Neural crest cell (in vitro differentiated cells): ENCODE measurements at places on chromosomes 4 and X. TPM values are rescaled to one million over a fixed set of nuclear protein-coding genes. Genes with fewer than 3 reads are reported as not detected.

TACC3 gene
- total RNA-seq: 159 and 165 TPM in 2 replicates

DNA sequence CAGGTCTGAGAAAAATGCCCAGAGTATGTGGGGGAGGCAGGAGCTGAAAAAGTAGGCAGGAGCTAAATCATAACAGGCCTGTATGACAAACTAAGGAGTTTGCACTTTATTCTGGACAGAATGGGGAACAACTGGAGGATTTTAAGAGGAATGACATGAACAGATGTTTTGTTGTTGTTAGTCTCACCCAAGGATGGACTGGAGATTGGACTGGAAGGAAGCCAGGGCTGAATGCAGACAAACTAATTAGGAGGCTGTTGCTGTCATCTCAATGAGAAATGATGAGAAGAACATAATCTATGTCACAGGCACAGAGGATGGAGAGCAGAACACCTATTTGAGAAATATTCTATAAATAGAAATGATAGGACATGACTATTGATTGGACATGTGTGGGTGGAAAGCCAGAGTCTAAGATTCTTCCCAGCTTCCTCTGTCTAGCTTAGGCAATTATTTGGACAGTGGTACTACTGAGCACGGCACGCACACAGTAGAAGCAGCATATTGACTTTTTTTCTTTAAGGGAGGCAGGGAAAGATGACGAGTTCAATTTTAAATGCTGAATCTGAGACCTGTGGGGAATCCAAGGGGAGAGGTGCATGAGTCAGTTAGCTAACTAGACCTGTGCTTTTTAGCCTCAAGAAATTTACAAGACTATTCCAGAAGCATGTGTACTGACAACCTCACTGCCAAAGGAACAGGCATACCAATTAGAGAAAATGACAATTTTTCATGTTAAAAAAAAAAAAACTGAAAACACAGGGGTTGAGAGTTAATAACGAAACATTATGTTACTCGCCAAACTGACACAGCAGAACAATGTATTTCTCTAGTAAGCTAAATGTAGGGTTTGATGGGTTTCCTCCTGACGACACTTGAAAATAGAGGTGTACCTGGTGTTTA is 963 bp upstream of the USO1 start:
- H3K27me3 ChIP-seq: no peaks in the 10 kb centered on the region
- no peak for DNase-seq
- peaks cover 47% of the 10 kb centered on the region for H3K4me1 ChIP-seq
- H3K36me3 ChIP-seq: peaks cover 3% of the 10 kb centered on the region
- peak overlapping the region; percentile 99 for H3K4me3 ChIP-seq
- H3K27ac ChIP-seq: peak overlapping the region; percentile 99

GRCh38 chr4:1567808-1568581 is 116.1 kb downstream of the FAM53A start:
- no peak for DNase-seq
- H3K36me3 ChIP-seq: no peaks in the 10 kb centered on the region
- peaks cover 2% of the 10 kb centered on the region for H3K27me3 ChIP-seq
- H3K27ac ChIP-seq: no peak overlapping the region

- peaks cover 5% of the 10 kb centered on the region for H3K27me3 ChIP-seq
- H3K36me3 ChIP-seq: peaks cover 24% of the 10 kb centered on the region
- peak overlapping the region; percentile 100 for H3K4me3 ChIP-seq
- peak; percentile 66 for DNase-seq
These were observed 964 bp upstream of the HMGB2 start for GRCh38 chr4:173334891-173335752.

- no peak for DNase-seq
- H3K4me1 ChIP-seq: peaks cover 7% of the 10 kb centered on the region
- peaks cover 16% of the 10 kb centered on the region for H3K36me3 ChIP-seq
These were observed 13.4 kb downstream of the NSDHL start for GRCh38 chrX:152844256-152844655.

ABCG2 gene
- total RNA-seq: 5.1 and 5.3 TPM in 2 replicates

DNA sequence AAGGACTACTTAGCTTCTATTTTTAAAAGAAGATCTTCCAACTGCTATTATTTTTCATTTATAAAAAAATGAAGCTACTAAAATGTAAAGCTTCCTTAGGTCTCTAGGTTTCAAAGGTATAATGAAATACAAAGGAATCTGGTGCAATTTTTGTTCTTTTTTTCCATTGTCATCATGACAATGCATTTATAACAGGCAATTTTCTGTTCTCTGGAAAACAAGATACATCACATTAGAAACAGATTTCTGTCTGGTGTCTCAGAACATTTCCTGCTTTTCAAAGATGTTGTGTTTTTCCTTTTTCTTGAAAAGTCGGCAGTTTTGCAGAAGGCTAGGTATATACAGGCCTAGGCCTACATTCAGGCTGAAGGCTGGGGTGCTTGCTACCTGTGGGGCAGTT is 63.6 kb upstream of the ATP8A1 start:
- H3K27ac ChIP-seq: no peak overlapping the region
- H3K4me1 ChIP-seq: peaks cover 5% of the 10 kb centered on the region
- no peaks in the 10 kb centered on the region for H3K36me3 ChIP-seq
- H3K4me3 ChIP-seq: no peak overlapping the region
- DNase-seq: no peak

GRCh38 chrX:137031517-137032340 is 2.1 kb downstream of the GPR101 start:
- peaks cover 28% of the 10 kb centered on the region for H3K27me3 ChIP-seq
- H3K36me3 ChIP-seq: no peaks in the 10 kb centered on the region
- peak; percentile 24 for DNase-seq
- H3K27ac ChIP-seq: no peak overlapping the region
- H3K4me3 ChIP-seq: no peak overlapping the region
- H3K4me1 ChIP-seq: peaks cover 5% of the 10 kb centered on the region

DNA sequence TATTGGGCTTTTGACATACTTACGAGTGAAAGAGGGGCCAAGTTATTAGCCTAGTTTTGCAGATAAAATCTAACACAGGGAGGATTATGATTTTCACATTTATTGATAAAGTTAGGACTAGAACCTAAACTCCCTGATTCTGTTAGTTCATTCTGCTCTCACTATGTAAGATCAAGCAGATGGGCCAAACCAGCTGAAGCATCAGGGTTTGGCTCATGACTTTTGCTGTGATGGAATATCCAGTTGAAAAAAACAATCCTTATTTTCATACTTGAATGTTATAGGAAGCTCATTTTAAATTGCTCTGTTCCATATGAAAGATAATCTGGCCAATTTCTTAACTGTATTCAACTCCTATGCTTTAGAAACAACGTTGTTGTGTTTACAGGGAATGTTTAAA is 21.2 kb downstream of the SPRY1 start:
- no peak for DNase-seq
- no peak overlapping the region for H3K4me3 ChIP-seq
- H3K4me1 ChIP-seq: peaks cover 60% of the 10 kb centered on the region
- H3K27ac ChIP-seq: peak overlapping the region; percentile 21
- peaks cover 3% of the 10 kb centered on the region for H3K36me3 ChIP-seq

GRCh38 chrX:55240788-55241340 is 20.7 kb downstream of the PAGE5 start:
- H3K4me1 ChIP-seq: no peaks in the 10 kb centered on the region
- H3K36me3 ChIP-seq: peaks cover under 1% of the 10 kb centered on the region
- H3K4me3 ChIP-seq: no peak overlapping the region
- DNase-seq: no peak
- H3K27ac ChIP-seq: no peak overlapping the region
- no peaks in the 10 kb centered on the region for H3K27me3 ChIP-seq

DNA sequence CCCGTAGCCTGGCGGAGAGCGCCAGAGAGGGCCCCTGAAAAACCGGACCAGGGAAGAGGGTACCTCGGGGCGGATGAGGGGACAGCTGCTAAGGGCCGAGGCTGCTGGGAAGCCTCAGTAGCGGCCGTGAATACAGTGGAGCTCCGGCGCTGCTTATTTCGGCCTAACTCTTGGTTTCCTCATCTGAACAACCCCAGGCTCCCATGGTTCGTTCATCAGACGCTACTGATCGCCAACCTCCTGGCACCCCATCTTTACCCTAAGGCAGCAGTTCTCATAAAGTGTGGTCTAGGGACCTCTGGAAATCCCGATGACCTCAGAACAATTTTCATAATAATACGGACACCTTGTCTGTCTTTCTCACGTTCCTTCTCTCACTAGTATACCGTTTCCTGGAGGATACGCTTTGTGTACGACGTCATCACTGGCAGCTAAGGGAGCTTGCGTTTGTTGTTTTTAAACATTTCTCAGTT is 645 bp upstream of the RAB28 start:
- H3K4me1 ChIP-seq: peaks cover 35% of the 10 kb centered on the region
- peak overlapping the region; percentile 96 for H3K4me3 ChIP-seq
- peak overlapping the region; percentile 96 for H3K27ac ChIP-seq
- no peaks in the 10 kb centered on the region for H3K36me3 ChIP-seq

RAB39B gene
- total RNA-seq: 6.5 and 7.3 TPM in 2 replicates

NMU gene
- 10.3 and 12.8 TPM in 2 replicates for total RNA-seq

DNA sequence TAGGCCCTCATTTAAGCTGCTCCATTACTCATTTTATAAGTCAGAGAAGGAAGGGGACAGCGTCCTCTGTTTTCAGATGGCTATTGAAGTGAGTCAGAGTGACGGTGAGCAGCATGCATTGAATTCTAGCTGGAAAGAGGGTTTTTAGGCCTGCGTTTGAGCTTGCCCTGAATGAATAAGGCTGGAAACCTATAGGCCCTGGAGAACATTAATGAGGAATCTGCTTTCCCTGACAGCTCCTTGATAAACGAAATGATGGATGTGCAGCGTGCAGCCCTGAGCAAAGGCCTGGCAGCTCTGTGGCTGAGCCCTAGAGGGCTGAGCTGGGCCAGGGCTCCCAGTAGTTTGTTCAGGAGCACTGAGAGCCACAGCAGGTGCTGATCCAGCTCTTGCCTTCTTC is 33.4 kb downstream of the TBL1X start:
- H3K4me1 ChIP-seq: peaks cover 12% of the 10 kb centered on the region
- H3K27me3 ChIP-seq: no peaks in the 10 kb centered on the region
- H3K4me3 ChIP-seq: no peak overlapping the region
- peaks cover 20% of the 10 kb centered on the region for H3K36me3 ChIP-seq

MYOZ2 gene
- total RNA-seq: not detected in 2 replicates

UNC5C gene
- total RNA-seq: 6.5 and 7.8 TPM in 2 replicates

DNA sequence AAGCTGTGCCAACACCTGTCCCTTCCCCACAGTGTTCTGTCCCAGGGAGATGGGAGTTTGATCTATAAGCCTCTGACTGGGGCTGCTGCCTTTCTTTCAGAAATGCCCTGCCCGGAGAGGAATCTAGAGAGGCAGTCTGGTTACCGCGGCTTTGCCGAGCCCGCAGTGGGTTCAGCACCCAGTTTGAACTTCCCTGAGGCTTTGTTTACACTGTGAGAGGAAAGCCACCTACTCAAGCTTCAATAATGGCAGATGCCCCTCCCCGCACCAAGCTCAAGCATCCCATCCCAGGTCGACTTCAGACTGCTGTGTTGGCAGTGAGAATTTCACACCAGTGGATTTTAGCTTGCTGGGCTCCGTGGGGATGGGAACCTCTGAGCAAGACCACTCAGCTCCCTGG is 33.3 kb upstream of the ARSJ start:
- H3K4me1 ChIP-seq: no peaks in the 10 kb centered on the region
- H3K4me3 ChIP-seq: no peak overlapping the region
- H3K27ac ChIP-seq: no peak overlapping the region
- DNase-seq: no peak
- no peaks in the 10 kb centered on the region for H3K27me3 ChIP-seq
- H3K36me3 ChIP-seq: peaks cover 5% of the 10 kb centered on the region

AKAP14 gene
- not detected in 2 replicates for total RNA-seq

DNA sequence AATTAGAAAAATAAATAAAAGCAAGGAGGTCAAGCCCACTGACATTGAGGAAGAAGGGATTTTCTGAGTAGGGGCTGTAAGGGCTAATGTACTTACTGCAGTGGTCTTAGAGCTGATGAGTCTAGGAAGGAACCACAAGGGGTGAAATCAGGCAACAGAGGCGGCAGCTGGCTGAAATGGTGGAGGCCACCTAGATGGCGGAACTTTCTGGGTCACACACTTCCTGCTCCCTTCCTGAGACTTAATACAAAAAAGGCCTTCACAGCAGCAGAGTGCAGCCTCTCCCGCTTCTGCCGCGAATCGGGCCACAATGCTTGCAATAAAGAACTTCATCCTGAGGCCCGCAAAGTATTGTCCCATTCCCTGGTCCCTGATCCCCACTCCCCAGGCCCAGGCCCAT is 15.4 kb downstream of the SNX12 start:
- H3K4me1 ChIP-seq: no peaks in the 10 kb centered on the region
- H3K4me3 ChIP-seq: peak overlapping the region; percentile 41
- peaks cover 6% of the 10 kb centered on the region for H3K36me3 ChIP-seq
- DNase-seq: no peak
- H3K27ac ChIP-seq: no peak overlapping the region

- no peaks in the 10 kb centered on the region for H3K36me3 ChIP-seq
- H3K4me1 ChIP-seq: no peaks in the 10 kb centered on the region
- H3K4me3 ChIP-seq: no peak within 1 kb of the TSS
- DNase-seq: no peak
These were observed at the start of gene SLC4A4 for GRCh38 chr4:71338846-71339593. Gene SLC4A4, plus strand, starts transcription at chr4:71339020.

DNA sequence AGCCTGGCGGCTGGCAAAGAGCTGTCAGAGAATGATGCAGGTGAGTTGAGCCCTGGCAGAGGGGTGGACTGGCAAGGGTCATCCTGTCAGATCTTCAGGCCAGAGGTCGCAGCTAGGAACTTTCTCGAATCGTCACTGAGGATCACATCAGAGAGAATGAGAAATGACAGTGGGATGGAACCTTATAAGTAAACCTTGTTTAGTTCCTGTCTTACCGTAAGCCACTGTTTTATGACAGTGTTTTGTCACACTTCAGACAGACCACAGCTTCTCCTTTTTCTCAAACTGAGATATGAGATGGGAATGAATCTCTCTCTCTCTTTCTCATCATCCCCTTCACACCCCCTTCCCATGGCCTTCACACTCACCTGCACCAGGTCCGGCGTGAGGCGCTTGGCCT is 9.3 kb downstream of the DIPK2B start:
- H3K4me3 ChIP-seq: no peak overlapping the region
- no peaks in the 10 kb centered on the region for H3K27me3 ChIP-seq
- DNase-seq: no peak
- H3K27ac ChIP-seq: no peak overlapping the region
- peaks cover 15% of the 10 kb centered on the region for H3K4me1 ChIP-seq

- H3K4me1 ChIP-seq: peaks cover 12% of the 10 kb centered on the region
- H3K27me3 ChIP-seq: no peaks in the 10 kb centered on the region
- peaks cover 10% of the 10 kb centered on the region for H3K36me3 ChIP-seq
- H3K27ac ChIP-seq: no peak overlapping the region
- no peak overlapping the region for H3K4me3 ChIP-seq
- no peak for DNase-seq
These were observed 156.9 kb upstream of the NAP1L5 start for GRCh38 chr4:88854481-88854880.

- H3K27ac ChIP-seq: no peak overlapping the region
- H3K4me1 ChIP-seq: no peaks in the 10 kb centered on the region
- H3K4me3 ChIP-seq: no peak overlapping the region
- peaks cover 9% of the 10 kb centered on the region for H3K36me3 ChIP-seq
- DNase-seq: no peak
These were observed 18.5 kb downstream of the HCCS start for GRCh38 chrX:11129534-11130105.

GRCh38 chrX:108081110-108081509 is 10.2 kb downstream of the PSMD10 start:
- H3K4me1 ChIP-seq: no peaks in the 10 kb centered on the region
- no peak for DNase-seq
- no peak overlapping the region for H3K27ac ChIP-seq
- H3K4me3 ChIP-seq: no peak overlapping the region
- H3K27me3 ChIP-seq: peaks cover 4% of the 10 kb centered on the region

CACNA1F gene
- 0.05 TPM in 1 of 2 replicates, not detected in the other for total RNA-seq

TRAPPC2 gene
- total RNA-seq: 23.0 and 25.5 TPM in 2 replicates

- no peak for DNase-seq
- no peak overlapping the region for H3K27ac ChIP-seq
- H3K27me3 ChIP-seq: no peaks in the 10 kb centered on the region
- peaks cover 9% of the 10 kb centered on the region for H3K36me3 ChIP-seq
These were observed 42.5 kb downstream of the MID1 start for GRCh38 chrX:10577853-10578252.
